ENCODE measurements at places on chromosomes 16 and 17.

DNA sequence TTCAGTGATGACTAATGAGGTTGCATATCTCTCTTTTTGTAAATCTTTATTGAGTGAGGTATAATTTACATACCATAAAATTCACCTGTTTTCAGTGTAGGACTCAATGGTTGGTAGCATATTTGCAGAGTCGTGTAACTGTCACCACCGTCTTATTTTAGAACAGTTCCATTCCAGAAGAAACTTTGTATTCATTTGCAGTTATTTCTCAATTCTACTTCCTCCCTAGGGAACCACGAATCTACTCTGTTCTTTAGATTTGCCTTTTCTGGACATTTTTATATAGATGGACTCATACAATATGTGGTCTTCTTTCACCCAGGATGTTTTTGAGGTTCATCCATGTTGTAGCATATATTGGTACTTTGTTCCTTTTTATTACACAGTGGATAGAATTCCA is 3.7 kb downstream of the FTO start:
- H3K4me3 ChIP-seq: no peak overlapping the region
- no peak overlapping the region for H3K27ac ChIP-seq
- no peak for DNase-seq
- H3K4me1 ChIP-seq: peaks cover 7% of the 10 kb centered on the region

GRCh38 chr16:9484881-9485280 is 393.4 kb downstream of the HAPSTR1 start:
- no peak overlapping the region for H3K4me3 ChIP-seq
- H3K36me3 ChIP-seq: no peaks in the 10 kb centered on the region
- DNase-seq: no peak

GRCh38 chr17:42784811-42785592 is 4.6 kb downstream of the WNK4 start:
- H3K4me1 ChIP-seq: peaks cover 18% of the 10 kb centered on the region
- DNase-seq: no peak
- no peaks in the 10 kb centered on the region for H3K36me3 ChIP-seq
- no peak overlapping the region for H3K27ac ChIP-seq
- H3K27me3 ChIP-seq: peaks cover 9% of the 10 kb centered on the region

- no peaks in the 10 kb centered on the region for H3K36me3 ChIP-seq
- peak; percentile 36 for DNase-seq
- H3K4me1 ChIP-seq: peaks cover 11% of the 10 kb centered on the region
- H3K27me3 ChIP-seq: peaks cover 11% of the 10 kb centered on the region
- H3K4me3 ChIP-seq: peak within 1 kb of the TSS; percentile 71
These were observed at the start of gene ASPHD1 for GRCh38 chr16:29900102-29900887. Gene ASPHD1 (plus strand): TSS chr16:29900488. CDS start chr16:29900972, 484 bp downstream.

- H3K27ac ChIP-seq: peak overlapping the region; percentile 99
- peaks cover 12% of the 10 kb centered on the region for H3K36me3 ChIP-seq
- H3K27me3 ChIP-seq: no peaks in the 10 kb centered on the region
- H3K4me3 ChIP-seq: peak overlapping the region; percentile 84
- H3K4me1 ChIP-seq: peaks cover 28% of the 10 kb centered on the region
These were observed 1.1 kb upstream of the ZNF263 start for GRCh38 chr16:3282103-3282729.

DNA sequence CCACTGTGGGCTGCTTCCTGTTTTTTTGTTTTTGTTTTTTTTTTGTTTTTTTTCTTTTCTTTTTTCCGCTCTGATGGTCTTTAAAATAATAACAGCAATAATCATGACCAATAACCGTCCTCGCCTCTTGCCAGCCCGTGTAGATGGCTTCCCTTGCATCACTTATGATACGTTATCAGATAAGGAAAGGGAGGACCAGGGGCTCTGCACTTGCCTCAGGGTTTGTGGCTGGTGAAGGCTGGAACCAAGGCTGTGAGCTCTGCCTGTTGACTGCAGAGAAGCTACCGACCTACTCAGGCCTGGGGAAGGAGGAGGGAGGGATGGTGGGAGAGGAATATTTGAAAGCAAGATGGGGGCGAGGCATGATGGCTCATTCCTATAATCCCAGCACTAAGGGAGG is 114.0 kb upstream of the SDK2 start:
- no peak overlapping the region for H3K4me3 ChIP-seq
- peaks cover 18% of the 10 kb centered on the region for H3K4me1 ChIP-seq
- DNase-seq: no peak
- H3K27me3 ChIP-seq: no peaks in the 10 kb centered on the region

GRCh38 chr16:87384162-87384874 is 742 bp upstream of the FBXO31 start:
- H3K4me1 ChIP-seq: peaks cover 20% of the 10 kb centered on the region
- H3K36me3 ChIP-seq: no peaks in the 10 kb centered on the region
- peak overlapping the region; percentile 84 for H3K27ac ChIP-seq
- no peak for DNase-seq

GRCh38 chr17:4818276-4818675 is 11.3 kb downstream of the PLD2 start:
- H3K27ac ChIP-seq: no peak overlapping the region
- no peaks in the 10 kb centered on the region for H3K27me3 ChIP-seq
- H3K4me1 ChIP-seq: no peaks in the 10 kb centered on the region
- no peak for DNase-seq
- no peak overlapping the region for H3K4me3 ChIP-seq

- no peaks in the 10 kb centered on the region for H3K27me3 ChIP-seq
- peak within 1 kb of the TSS; percentile 85 for H3K4me3 ChIP-seq
- peaks cover 19% of the 10 kb centered on the region for H3K36me3 ChIP-seq
These were observed at the start of gene INPP5K for GRCh38 chr17:1516388-1517161. Gene INPP5K (minus strand): TSS chr17:1516612. CDS start chr17:1516499, 113 bp downstream.

- no peaks in the 10 kb centered on the region for H3K4me1 ChIP-seq
- H3K4me3 ChIP-seq: no peak overlapping the region
- no peak for DNase-seq
- no peak overlapping the region for H3K27ac ChIP-seq
These were observed 436.8 kb downstream of the CA10 start for GRCh38 chr17:51721730-51722129.

DNA sequence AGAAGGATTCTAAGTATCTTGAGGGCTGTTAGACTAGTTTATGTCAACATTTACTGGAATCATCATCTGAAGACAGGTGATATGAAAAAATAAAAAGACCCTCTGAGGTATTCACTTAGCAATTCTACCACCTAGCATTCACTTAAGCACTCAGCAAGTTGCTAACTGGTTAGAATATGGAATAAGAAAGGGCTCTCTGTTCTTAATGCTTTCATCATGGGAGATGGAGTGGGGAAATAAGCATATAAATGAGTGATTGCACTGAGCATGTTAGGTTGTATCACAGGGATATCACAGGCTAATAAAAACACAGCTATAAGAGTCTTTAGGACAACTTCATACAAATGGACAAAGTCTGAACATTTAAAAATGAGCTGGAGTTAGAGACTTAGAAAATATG is 1238.8 kb downstream of the CDH11 start:
- no peak for DNase-seq
- H3K27ac ChIP-seq: no peak overlapping the region
- H3K4me3 ChIP-seq: no peak overlapping the region
- no peaks in the 10 kb centered on the region for H3K4me1 ChIP-seq

GRCh38 chr16:80103463-80103862 is 437.3 kb upstream of the DYNLRB2 start:
- no peaks in the 10 kb centered on the region for H3K36me3 ChIP-seq
- no peak for DNase-seq
- no peak overlapping the region for H3K27ac ChIP-seq
- H3K4me1 ChIP-seq: no peaks in the 10 kb centered on the region
- no peaks in the 10 kb centered on the region for H3K27me3 ChIP-seq
- no peak overlapping the region for H3K4me3 ChIP-seq

DNA sequence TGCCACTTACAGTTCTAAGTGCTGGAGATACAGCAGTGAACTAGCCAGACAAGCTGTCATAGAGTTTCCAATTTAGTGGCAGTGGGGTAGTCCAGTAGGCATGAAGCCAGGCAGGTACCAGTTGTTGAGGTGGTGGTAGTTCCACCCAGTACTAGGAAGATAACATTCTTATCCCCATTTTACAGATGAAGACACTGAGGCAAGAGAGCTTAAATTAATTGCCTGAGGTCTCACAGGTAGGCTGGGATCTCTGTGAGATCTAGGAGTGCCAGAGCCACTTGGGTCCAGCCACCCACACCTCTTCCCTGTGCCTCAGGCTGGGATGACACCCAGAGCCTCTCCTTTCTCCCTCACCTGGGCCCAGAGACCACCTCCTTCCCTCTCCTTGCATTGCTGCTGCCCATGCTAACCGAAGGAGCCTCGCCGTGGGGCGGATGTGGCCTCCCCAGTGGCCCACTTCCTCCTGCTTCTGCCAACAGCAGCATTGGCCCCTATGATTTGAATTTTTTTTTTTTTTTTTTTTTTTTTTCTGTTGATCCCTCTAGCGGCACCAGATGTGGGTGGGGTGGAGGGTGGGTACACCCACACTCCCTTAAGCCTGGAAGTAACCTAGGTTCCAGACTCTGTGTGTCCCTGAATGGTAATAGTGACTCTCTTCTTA is 114.0 kb downstream of the PRKCB start:
- no peaks in the 10 kb centered on the region for H3K4me1 ChIP-seq
- DNase-seq: no peak
- H3K27me3 ChIP-seq: no peaks in the 10 kb centered on the region

DNA sequence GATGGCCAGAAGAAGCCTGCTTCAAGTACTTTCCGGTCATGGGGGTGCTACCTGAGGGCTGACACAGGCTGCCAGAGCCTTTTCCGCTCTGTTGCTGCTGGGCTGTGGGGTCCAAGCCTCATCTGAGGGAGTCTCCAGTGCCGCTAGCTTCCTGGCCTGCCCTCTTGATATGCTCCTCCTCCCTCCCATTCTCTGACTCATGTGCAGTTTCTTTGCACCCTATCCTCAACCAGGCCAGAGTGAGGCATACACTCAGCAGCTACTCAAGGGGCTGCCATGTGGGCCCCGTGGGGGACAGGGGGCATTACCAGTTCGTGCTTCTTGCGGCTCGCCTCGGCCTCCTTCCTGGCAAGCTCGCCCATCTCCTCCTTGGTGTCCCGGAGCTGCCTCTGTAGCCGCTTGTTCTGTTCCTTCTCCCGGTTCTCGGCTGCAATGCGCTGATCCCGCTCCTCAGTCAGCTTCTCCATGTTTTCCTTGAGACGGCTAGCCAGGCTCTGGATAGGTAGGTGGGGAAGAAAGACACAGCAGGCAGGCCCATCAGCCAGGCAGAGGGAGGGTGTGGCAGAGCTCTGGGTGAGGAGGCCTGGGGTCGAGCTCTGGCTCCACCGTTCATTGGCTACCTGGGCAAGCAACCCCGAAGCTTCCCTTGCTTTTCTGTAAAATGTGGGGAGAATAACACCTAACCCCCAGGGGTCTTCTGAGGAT is 43.8 kb downstream of the PIPOX start:
- H3K4me1 ChIP-seq: no peaks in the 10 kb centered on the region
- H3K4me3 ChIP-seq: no peak overlapping the region
- peaks cover 80% of the 10 kb centered on the region for H3K36me3 ChIP-seq
- DNase-seq: no peak
- H3K27ac ChIP-seq: no peak overlapping the region

DNA sequence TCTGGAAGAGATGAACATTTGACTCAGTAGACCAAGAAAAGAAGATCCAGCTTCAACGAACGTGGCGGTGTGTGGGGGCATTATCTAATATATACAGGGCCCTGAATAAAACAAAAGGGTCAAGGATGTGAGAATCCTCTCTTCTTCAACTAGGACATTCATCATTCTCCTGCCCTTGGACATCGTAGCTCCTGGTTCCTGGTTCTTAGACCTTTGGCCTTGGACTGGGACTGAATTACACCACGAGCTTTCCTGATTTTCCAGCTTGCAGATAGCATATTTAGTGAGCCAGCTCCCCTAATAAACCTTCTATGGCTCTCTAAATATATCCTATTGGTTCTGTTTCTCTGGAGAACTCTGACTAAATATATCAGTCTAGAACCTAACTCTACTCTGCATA is 29.5 kb upstream of the HELZ start:
- no peak overlapping the region for H3K4me3 ChIP-seq
- no peak for DNase-seq
- no peak overlapping the region for H3K27ac ChIP-seq
- H3K4me1 ChIP-seq: no peaks in the 10 kb centered on the region

- DNase-seq: no peak
- no peak overlapping the region for H3K4me3 ChIP-seq
- H3K27me3 ChIP-seq: no peaks in the 10 kb centered on the region
- H3K4me1 ChIP-seq: no peaks in the 10 kb centered on the region
- H3K27ac ChIP-seq: no peak overlapping the region
These were observed 10.3 kb downstream of the PHAF1 start for GRCh38 chr16:67120025-67120424.

- DNase-seq: no peak
- H3K27me3 ChIP-seq: no peaks in the 10 kb centered on the region
- no peak overlapping the region for H3K4me3 ChIP-seq
- H3K36me3 ChIP-seq: no peaks in the 10 kb centered on the region
These were observed 13.0 kb downstream of the SKAP1 start for GRCh38 chr17:48416971-48417370.

DNA sequence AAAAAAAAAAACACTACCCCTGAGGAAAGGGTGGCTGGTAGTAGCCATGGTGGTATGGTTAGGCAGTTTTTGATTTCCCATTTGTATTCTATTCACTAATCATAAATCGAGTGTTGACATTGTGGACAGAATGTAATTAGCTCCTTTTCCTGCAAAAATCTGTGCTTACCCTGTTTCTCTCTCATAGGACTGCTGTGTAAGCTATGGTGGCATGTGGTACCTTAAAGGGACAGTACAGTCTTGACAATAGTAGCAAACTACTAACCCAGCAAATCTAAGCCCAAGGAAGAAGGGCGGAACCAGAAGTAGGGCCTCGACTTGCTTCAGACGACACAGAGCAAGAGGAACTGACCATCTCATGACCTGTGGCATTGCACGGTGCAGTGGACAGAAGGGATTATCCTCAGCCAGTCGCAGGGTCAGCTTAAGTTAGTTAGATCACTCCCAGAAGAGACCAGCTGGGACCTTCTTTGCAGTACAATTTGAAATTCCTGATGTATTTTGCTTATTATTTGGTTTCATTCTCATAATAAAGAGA is 36.3 kb downstream of the POLR3E start:
- H3K27me3 ChIP-seq: no peaks in the 10 kb centered on the region
- H3K36me3 ChIP-seq: peaks cover 36% of the 10 kb centered on the region
- H3K27ac ChIP-seq: no peak overlapping the region

DNA sequence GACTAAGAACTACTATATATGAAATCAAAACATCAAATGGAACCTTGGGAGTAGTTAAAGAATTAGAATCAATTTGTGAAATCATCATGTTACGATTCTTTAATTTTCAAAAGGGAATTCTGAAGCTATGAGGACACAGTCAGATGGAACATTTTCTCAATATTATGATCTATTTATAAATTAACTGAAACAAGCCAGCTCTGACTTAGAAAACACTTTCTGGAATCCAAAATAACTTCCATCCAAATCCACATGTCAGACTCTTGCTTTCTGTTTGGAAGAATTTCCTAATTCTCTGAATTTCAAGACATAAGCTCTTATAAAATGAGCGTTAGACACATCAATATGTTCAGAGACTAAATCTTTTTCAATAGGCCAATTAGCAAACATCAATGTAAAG is 737.7 kb upstream of the SOX9 start:
- no peaks in the 10 kb centered on the region for H3K36me3 ChIP-seq
- H3K4me3 ChIP-seq: no peak overlapping the region
- H3K27me3 ChIP-seq: no peaks in the 10 kb centered on the region
- no peaks in the 10 kb centered on the region for H3K4me1 ChIP-seq

GRCh38 chr17:46916211-46916610 is 6.7 kb upstream of the GOSR2 start:
- H3K4me1 ChIP-seq: no peaks in the 10 kb centered on the region
- no peak for DNase-seq
- H3K27ac ChIP-seq: no peak overlapping the region
- no peak overlapping the region for H3K4me3 ChIP-seq

Measured in thoracic aorta (tissue), 2 donors.